ENCODE measurements at places on chromosomes 6 and 20.
A peak's percentile ranks its signal among the peaks of the same experiment; 100 is the strongest.

DNA sequence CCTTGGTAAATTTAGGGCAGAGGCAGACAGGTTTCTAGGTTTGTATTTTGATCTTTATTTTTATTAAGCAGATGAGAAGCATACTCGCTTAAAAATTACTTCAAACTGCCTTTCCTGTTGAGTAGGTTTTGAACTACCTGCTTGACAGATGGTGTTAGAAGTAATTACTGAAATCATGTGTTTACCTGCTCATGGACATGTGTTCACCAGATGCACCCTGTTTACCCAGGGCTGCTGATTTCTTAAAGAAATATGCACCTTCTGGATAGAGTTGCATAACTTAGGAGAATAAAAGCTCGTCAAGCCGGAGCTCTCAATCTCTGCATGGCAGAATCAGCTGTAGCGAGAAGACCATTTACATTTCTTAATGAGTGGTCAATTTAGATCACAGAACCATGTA is 165.1 kb downstream of the CDKAL1 start:
- DNase-seq, result no peak

DNA sequence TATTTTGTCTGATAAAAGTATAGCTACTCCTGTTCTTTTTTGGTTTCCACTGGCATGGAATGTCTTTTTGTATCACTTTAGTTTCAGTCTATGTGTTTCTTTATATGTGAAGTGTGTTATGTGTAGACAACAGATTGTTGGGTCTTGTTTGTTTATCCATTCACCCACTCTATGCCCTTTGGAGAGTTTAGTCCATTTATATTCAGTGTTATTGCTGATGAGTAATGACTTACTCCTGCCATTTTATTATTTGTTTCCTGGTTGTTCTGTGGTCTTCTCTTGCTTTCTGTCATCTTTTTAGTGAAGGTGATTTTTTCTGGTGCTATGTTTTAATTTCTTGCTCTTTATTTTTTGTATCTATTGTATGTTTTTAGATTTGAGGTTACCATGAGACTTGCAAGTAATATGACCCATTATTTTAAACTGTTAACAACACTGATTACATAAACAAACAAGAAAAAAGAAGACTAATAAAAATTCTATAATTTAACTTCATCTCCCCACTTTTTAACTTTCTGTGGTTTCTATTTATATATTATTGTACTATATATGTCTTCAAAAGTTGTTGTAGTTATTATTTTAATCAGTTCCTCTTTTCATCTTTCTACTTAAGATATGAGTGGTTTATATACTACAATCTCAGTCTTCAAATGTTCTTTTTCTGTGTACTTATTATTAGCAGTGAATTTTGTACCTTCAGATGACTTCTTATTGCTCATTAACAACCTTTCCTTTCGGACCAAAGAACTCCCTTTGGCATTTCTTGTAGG is 323.4 kb downstream of the BTBD9 start:
- no peak for DNase-seq

DNA sequence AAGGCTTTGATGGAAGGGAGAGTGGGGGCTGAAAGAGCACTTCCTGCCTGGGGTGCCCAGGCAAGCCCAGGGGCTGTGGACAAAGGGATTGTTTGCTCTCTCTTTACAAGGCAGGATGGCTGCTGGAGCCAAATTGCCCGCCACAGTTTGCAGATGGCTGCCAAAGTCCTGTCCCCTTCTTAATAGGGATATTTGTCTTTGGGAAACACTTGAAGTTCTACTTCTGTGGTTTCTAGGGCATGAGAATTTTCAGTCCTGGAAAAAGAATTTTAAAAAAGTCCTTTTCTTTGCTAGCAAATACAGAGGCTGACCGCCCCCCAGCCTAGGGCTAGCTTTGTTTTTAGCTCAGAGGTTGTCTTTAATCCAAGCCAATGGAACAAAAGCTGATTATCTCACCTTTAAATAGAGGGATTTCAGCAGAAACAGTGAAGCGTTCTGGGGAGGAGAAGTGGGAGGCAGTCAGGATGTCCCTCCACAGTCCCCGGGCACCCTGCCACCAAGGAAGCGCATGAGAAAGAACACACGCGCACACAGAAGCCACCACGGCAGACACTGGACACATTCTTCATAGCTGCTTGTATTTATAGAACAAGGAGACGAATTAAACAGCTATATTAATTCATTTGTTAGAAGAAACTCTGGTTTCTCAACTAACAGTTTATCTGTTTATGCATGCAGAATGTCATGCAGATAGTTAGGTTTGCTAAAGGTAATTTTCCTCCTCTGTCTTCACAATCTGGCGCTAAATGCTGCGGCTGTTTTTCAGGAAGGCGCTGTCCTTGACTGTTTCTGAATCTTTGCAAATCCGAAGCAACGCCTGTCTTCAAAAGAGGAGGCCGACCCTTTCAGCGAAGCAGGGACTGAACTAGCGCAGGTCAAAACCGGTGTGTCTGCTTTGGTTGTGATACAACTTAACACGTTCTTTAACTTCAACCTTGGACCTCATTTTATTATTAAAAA is 736.9 kb downstream of the QKI start:
- no peak for DNase-seq

DNA sequence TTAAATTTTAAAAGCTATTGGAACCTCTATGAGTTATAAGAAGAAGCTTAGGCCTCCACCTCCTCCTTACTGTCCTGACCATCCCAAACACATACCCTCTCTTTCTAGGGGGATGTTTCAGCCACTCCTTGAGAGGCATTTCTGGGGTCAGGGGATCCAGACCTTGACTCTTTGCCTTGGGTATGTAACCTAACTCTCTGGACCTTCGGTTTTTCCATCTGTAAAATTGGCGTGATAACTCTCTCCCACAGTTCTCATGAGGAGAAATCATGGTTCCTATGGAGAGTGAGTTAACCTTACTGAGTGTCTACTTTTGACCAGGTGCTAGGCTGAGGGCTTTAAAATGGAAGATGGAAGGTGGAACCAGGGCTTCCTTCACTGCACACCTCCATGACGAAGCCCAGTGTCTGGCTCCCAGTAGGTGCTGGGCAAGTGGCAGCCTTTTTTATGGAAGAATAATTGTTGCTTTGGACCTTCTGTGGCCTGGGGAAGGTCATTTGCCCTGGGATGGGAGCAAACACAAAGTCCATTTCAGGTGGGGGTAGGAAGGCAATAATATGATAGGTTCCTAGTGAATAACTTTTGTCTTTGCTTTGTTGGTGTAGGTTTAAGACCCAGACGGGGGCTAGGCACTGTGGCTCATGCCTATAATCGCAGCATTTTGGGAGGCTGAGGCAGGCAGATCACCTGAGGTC is 18.4 kb downstream of the FOXP4 start:
- DNase-seq, result no peak

DNA sequence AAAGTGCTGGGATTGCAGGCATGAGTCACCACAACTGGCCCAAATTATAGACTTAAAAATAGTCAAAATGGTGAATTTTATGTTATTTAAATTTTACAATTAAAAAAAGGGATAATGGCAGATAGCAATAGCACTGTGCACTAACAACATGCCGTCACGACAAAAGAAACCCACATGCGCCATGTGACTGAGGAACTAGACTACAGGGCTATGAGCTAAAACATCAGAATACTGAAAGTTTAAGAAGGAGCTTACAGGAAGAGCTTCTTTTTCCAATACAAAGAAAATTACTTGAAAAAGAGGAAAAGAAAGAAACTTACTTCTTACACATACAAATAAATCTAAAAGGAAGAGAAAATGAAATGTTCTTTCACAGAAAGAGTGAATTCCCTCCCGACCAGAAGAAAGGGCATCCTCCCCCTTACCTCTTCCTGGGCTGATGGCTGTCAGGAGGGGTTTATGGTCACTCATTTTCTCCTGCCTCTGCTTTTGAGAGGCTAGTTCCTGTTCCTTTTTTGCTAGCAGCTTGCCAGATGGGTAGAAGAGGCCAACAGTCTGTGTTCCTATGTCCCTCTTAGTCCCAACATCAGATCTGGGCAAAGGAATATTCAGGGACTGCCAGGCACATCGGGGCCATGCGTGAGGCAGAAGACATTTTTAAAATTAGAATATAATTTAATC is 54.5 kb downstream of the DZANK1 start:
- DNase-seq, result no peak

- DNase-seq, result no peak
Observed at GRCh38 chr6:106094964-106095335, 8.8 kb downstream of the PRDM1 start.

DNA sequence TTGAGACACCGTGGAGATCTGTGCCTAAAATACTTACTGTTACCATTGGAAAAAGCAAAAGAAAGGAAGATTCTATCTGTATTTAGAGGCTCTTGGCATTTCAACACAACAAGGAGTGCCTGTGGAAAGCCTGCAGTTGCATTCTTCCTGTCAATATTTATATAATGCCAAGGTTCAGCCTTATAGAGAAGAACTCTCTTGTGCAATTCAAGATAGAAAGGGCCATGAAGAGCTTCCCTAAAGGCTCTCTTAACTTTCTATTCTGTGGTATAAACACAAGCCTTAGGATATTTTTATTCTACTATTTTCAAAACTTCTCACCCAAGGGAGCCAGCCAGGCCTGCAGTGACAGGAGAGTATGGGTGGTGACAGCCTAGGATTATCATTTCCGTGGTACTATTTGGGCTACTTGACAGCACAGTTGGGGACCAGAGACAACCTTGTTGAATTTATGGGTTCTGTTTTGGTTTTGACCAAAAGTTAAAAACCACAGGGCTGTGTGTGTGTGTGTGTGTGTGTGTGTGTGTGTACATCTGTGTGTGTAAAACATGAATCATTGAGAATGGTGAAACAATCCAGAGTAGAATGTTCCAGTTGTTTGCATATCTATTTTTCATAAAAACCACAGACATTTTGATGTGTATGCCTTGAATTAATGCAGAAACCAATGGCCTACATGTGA is 700.9 kb upstream of the SLC35B3 start:
- DNase-seq, result no peak

DNA sequence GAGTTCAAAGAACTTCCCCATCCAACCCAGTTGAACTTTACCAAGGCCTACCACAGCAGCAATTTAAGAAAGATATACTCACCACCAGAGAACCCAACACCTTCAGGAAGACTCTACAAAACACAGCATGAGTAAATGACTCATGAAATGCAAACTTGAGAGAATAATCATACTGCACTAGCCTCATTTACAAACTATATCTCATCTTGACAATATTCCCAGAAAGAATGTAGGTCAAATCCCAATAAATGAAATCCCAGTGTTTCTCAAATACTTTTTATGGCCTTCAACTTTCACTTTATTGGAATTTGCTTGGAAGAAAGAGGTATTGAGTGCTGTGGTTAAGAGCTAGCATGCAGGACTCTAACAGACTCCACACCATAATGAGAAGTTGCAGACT is 60.0 kb downstream of the FYN start:
- DNase-seq, result no peak

DNA sequence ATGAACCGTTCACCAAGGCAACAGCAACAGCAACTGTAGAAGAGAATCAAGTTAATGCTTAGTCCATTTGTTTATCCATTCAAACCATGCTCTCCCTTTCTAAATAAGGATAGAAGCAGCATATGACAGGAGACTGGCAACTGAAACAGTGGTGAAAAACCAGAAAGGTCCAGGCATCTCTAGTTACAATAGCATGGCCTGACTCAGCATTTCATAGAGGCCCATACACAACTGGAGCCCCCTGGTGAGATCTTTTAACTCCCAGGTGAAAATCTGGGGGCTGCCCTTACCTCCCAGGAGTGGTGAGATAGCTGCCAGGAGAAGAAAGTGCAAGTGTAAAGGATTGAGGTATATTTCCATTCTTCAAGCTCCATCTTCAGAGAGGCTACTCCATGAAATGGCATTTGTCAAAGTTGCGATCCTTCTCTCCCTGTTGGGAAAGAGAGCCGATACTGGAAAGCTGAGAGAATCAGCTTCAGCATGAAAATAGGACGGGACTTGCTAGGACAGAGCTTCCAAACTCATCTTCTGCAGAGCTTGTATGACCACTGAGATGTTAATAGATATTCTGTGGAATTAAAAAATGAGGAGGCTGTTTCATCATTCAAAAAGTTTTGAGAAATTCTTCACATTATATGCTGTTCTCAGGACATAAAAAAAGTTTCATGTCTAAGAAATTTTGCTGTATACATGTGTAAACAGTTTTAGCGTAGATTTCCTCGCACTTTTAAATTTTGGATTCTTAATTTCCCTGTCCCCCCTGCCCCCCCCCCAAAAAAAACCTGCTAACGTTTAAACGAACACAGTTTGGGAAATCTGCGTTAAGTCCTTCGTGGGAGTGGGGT is 10.9 kb upstream of the SLC2A12 start:
- no peak for DNase-seq

GRCh38 chr6:24520929-24521546 is 26.3 kb downstream of the ALDH5A1 start:
- peak; percentile 37 for DNase-seq

DNA sequence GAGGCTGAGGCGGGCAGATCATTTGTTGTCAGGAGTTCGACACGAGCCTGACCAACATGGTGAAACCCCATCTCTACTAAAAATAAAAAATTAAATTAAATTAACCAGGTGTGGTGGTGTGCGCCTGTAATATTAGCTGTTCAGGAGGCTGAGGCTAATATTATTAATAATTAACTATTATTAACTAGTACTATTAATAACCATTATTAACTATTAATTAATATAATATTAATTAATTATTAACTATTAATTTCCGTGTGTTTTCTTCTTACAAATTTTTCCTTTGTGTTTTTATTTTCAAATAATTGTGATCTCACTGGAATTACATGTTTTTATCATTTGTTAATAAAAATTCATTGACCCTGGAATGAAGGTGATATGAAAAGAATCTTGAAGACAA is 557.4 kb upstream of the ADGRB3 start:
- DNase-seq, result no peak

DNA sequence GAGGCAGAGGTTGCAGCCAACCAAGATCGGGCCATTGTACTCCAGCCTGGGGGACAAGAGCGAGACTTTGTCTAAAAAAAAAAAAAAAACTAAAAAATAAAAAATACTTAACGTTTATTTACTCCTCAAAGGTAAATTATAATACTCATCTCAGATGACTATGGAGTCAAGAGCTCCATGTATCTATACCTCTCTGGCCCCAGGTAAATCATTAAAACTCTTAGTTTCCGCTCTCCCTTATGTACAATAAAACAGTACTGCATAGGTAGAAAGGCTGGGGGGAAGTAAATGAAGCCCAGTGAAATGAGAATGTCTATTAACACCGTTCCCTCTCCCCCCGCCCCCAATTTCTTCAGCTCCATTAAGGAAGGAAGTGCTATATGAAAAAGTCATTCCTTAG is 1.2 kb downstream of the SRSF12 start:
- DNase-seq, result no peak

DNA sequence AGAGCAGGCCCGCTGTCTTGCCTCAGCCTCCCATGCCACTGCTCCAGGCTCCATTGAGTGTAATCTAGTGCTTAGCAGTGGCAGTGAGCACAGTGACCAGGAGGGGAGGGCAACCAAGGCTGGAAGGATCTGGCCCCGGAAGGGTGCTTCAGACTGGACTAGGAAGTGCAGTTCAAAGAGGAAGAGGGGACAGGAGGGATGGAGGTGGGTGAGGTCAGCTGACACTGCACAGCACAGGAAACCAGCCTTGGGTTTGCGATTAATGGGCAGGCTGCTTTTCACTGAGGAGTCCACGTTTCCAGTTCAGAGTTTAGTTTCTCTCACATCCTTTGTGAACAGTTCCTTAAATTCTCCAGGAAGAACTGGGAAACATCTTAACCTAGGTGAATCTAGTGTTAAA is 46.9 kb downstream of the CDS2 start:
- DNase-seq, result no peak

All from stimulated activated CD4-positive, alpha-beta T cell treated with anti-CD3 and anti-CD28 coated beads, Interleukin-2, amount 100 ng/mL, for 24 hours (primary cell).